ENCODE measurements at places on chromosomes 5 and 9.

DNA sequence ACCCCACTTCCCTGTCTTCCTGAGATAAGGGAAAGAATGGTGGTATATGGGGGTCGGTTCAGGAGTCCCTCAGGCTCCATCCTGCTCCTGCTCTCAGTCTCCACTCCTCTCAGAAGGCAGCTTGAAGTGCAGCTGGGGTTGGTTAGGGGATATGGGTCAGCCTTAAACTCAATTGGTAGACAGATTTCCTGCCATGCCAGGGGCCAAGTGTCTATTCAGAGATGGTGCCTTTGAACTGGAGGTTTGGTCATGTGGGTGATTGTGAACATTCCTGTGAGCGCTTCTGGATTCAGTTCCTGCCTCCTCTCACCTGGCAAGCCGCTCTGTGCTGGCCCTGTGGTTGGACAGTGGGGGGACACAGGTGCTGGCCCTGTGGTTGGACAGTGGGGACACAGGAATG is 35.1 kb downstream of the CACNA1B start:
- DNase-seq = no peak

DNA sequence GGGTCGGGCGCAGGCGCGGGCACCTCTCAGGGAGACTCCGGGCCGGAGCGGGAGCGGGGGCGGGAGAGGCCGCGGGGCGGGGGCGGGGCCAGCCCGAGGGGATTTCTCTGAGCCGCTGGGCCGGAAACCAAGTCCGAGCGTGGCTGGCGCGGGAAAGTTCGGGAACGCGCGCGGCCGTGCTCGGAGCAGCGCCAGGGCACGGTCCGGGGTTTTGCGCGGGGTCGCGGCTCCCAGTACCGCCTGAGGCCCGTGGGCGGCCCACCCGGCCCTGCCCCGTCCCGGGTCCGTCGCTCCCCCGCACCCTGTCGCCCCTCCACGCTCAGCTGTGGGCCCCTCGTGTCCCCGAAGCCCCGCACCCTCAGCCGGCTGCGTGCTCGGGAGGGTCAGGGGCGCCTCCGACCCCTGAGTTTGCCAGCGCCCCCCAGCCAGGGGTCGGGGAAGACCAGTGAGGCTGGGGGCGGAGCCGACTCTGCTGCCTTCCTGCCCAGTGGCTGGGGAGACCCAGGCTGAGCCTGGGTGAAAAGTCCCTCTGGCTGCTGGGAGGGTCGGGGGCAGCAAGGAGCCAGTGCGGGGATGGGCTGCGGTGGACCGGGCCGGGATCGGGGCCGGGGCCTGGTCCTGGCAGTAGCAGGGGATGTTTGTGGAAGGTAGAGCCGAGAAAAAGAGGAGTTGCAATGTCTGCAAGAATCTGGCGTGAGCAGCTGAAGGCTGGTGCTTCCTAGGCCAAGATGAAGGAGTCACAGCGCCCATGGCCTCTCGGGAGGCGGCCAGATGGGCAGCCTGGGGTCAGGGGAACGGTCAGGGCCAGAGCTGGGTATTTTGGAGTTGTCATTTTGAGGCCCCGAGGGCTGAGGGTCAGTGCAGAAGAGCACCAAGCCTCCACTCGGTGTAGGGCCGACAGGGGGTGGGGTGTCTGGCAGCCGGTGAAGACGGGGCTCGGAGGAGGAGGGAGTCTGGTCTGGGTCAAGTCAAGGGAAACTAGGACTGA is 588 bp downstream of the TRAF2 start:
- DNase-seq = no peak

DNA sequence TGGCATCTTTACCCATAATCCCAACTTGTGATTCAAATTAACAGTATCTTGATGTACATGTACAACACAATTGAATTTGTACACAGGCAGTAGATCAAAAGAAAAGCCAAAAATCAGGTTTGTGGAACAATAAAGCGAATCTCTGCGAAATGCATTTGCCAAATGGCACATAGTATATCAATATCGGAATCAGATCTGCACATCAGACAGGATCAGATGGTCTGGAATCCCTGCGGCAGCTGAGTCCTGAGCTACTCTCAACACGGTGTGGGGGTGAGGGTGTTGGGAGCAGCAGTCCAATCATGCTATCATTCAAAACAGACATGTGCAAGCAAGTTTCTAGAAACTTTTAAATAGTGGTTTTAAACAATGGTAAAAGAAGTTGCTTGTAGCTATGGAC is 358.3 kb downstream of the SEMA5A start:
- no peak for DNase-seq

- DNase-seq = no peak
Observed at GRCh38 chr5:111703662-111704061, 53.3 kb downstream of the NREP start.

- no peak for DNase-seq
Observed at GRCh38 chr9:77562019-77562748, 85.9 kb downstream of the GNA14 start.

DNA sequence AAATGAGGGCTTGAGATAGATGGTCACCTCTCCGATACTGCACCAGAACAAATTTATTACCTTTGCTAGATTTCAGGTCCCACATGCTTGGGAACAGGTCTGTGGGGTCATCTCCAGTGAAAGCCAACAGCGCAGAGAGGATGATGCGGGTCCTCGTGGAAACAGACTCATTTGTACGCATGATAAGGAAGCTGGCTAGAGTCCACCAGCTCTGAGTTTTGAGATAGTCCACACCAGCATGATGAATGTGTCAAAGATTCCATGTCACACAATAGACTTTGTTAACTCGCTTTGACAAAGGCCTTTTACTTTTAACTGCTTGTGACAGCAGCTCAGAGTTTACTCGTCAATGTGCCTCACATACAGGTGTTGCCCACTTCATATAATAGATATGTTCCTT is 105.4 kb upstream of the TBCA start:
- DNase-seq = no peak

DNA sequence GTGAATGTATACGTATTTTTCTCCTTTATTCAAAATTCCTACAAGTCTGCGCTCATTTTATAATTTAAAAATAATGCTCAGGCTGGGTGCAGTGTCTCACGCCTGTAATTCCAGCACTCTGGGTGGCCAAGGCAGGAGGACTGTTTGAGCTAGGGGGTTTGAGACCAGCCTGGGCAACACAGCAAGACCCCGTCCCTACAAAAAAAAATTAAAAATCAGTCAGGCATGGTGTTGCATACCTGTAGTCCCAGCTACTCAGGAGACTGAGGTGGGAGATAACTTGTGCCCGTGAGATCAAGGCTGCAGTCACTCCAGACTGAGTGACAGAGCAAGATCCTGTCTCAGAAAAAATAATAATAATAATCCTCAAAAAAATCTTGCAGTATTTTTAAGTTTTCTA is 7.8 kb downstream of the UIMC1 start:
- no peak for DNase-seq

GRCh38 chr9:135517407-135517822 is 3.8 kb upstream of the LCN1 start:
- DNase-seq = no peak

Measured in stimulated activated CD8-positive, alpha-beta memory T cell treated with anti-CD3 and anti-CD28 coated beads, Interleukin-7, amount 100 ng/mL, for 1 hour (primary cell).